Activated T-helper 1 cell treated with Interleukin-2 at 50 U/mL for 16 hours (primary cell): ENCODE measurements at places on chromosomes 6 and 20.

GRCh38 chr6:44180886-44181285 lies 22.3 kb downstream of the CAPN11 start:
- no peak for DNase-seq

DNA sequence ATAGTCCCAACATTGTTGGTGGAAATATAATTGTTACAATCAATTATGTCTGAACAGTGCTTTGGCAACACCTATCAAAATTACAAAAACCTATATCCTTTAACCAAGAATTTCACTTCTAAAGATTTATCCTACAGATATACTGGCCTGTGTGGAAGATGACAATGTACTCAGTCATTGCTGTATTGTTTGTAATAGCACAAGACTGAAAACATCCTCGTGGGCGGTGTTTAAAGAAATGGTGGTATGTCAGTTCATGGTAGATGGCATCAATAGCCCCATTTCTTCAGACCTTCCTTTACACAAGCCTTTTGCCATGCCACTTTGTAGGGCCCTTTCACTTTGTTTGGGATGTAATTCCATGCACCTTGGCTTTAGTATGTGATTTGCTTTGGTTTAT lies 9.8 kb upstream of the TPBG start:
- no peak for DNase-seq

GRCh38 chr6:104477569-104477968 lies 382.1 kb downstream of the HACE1 start:
- no peak for DNase-seq

GRCh38 chr6:142026471-142026870 lies 106.3 kb upstream of the GJE1 start:
- DNase-seq: no peak

DNA sequence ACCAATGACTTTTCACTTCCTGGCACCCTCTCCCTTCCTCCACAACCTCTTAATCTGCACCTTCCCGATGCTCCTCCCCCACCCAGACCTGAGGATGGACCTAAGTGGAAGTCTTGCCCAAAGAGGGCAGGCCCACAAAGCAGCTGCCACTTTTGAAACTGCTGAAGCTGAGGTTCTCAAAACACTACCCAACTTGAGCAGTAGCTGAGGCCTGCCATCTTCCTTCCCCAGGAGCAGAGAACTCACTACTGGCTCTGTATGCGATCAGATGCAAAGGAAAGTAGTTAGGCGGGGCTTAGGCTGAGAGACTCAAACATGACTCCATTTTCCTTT lies 1.5 kb downstream of the HM13 start:
- no peak for DNase-seq

DNA sequence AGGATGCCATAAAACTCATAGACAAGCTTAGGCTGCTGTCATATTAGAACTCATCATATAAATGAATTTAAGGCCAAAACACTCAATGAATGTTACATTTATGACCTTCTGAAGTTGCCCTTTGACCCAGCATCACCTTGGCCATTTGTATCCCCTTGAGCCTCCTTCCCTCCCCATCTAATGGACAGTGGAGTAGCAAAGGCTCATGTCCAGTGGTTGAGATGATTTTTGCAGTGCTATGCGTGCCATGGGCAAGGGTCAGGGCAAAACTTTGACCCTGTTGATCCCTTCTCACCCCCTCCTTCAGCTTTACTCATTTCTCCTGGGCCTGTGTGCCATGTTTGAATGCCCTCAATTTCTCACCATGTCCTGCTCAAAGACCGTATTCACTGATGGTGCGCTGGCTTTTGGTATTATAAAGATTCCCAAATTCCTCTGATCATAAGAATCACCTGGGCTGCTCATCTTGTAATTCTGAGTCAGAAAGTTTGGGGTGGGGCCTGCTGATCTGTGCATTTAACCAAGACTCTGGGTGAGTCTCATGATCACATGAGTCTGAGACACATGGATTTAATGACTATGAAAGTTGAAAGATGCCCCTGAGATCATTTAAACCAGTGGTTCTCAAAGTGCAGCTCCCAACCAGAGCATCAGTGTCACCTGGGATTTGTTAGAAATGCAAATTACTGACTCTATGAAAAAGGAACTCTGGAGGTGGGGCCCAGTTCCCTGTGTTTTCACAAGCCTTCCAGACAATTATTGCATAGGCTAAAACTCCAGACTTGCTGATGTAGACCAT lies 57.5 kb upstream of the IL20RA start:
- DNase-seq: no peak

GRCh38 chr6:14707971-14708465 lies 537.9 kb upstream of the JARID2 start:
- DNase-seq: no peak
